ENCODE measurements at places on chromosomes 5 and 9.

- peak; percentile 58 for DNase-seq
Measured at GRCh38 chr5:4700069-4700468, 440.1 kb upstream of the ADAMTS16 start.

DNA sequence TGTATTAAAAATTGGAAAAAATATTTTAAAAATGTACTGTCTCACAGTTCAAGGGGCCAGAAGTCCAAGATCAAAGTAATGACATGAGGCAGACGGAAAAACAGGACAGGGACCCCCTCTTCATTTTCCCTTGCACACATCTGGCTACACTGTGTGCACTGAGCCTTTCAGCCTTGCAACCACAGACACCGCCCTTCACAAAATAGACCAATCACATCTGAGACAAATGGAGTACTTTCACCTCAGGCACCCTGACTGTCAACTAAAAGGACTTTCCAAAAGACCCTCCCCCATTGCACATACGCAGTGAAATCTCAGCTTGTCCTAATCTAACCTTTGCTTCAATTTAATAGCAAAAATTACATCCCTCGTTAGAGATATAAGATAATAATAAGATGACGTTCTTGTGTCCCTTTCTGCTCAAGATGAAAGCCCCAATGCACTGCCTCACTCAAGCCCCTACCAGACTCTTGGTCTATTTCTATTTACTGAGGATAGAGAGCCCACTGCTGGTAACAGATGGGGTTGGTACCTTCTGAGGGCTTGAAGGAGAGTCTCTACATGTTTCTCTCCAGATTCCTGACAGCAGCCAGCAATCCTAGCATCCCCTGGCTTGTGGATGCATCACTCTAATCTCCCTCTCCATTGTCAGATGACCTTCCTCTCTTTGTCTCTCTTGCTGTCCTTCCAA lies 514.8 kb upstream of the ADAMTS16 start:
- peak; percentile 1 for DNase-seq

- peak; percentile 82 for DNase-seq
Measured at GRCh38 chr5:98349251-98349989, 424.0 kb upstream of the RGMB start.

DNA sequence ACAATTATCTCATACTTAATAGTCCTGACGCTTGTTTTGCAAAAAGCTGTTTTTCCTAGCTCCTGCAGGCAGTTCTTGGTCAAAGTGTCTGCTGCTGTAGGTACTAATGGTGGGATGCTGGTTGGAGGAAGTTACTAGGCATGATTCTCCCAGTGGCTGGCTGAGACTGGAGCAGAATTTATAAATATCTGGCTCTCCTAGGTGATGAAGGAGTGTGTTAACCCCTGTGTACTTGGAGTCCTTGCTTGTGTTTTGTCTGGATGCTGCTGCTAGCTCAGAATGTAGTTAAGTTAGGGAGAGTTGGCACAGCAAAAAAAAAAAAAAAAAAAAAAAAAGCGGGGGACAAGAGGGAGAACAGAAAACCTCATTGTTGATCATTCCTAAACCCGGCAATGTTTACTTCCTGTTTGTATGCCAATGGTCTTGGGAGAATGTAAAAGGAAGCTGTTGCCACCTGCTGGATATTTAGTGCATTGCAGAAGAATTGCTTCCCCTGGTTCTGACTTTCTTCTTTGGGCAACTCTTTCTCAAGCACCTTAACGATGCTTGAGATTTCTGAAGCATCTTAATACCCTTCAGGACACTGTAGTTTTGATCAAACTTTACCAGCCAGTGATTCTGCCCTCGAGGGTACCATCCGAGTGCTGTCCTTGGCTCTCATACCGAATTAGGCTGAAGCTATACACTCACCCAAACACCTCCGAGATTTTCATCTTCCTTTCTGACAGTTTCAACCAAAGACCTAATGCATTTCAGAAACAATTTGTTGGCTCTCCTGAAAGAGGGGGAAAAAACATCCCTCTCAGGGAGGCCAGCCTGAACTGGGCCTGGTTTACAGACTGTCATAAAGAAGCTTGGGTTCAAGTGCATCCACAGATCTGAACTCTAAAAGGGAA lies 71.7 kb upstream of the WWC1 start:
- DNase-seq = peak; percentile 85

GRCh38 chr9:37338218-37338617 lies 84.3 kb upstream of the GRHPR start:
- DNase-seq = no peak

DNA sequence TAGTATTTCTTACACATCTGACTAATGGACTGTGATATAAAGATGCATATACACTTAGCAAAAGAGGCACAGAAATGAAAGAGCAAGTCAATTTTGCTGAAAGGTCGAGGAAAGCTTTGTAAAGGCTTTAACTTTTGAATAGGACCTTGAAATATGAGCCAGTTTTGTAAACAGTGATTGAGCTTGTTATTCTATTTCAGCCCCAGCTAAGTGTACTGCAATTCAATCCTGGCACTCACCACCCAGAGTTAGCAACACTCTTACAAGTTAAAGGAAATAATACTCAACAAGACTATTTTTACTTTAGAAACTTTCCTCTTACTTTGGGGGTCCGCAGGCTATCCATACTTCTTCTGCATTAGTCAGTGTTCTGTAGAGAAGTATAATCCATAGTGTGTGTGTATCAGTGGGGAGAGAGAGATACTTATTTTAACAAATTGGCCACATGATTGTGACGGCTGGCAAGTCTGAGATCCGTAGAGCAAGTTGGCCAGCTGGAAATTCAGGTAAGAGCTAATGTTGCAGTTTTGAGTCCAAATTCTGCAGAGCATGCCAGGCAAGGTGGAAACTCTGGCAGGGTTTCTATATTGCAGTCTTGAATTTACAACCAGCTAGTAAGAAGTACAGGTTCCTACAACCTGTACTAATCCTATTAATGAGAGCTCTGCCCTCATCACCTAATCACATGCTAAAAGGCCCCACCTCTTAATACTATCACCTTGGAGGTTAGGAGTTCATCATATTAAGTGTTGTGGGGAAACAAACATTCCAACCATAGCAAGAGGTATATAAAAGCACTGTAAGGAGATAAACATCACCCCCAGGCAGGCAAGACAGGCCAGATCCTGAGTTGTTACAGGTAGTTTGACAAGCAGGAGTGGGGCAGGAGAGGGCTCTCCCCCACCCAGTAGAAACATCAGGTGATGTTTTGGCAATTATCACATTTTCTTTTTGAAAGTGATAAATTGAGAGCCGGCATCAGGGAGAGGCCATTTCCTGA lies 33.6 kb downstream of the IL7R start:
- no peak for DNase-seq

DNA sequence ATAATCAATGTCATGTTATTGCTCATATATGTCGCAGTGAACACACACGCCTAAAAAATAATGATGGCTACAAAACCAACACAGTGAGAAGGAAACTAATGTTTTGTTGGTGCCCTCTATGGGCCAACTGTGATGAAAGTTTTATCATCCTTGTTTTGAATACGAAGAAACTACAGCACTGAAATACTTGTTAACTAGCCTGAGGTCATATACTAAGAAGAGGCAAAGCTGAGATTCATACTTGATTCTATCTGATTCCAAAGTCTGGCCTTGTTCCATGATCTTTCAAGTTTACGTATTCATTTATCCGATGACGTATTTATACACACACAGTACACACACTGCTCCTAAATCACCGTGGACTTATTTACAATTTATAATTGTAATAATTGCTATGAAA lies 16.1 kb upstream of the DRD1 start:
- DNase-seq = peak; percentile 30

DNA sequence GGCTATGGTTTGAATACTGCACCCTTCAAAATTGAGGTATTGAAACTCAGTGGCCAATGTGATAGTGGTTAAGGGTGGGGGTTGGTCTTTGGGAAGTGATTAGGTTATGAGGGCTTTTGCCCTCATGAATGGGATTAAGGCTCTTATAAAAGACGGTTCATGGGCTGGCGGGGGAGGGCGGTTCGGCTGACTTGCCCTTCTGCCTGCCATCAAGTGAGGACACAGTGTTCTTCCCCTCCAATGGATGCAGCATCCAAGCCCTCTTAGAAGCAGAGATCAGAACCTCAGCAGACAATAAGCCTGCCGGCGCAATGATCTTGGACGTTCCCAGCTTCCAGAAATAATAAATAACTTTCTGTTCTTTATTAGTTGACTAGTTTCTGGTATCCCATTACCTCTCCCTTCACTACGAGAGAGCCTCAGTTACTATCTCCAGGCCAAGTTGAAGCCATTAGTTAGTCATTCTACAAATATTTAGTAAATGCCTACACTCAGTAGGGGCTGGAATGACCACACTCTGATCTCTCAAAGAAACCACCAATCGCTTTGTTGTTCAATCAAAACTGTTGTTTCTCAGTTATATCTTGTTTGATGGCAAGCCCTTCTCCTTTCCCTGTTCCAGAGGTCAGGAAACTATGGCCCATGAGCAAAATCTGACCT lies 219.3 kb downstream of the TSSK1B start:
- DNase-seq = no peak

- DNase-seq = no peak
Measured at GRCh38 chr9:14532456-14533115, 160.6 kb downstream of the ZDHHC21 start.

DNA sequence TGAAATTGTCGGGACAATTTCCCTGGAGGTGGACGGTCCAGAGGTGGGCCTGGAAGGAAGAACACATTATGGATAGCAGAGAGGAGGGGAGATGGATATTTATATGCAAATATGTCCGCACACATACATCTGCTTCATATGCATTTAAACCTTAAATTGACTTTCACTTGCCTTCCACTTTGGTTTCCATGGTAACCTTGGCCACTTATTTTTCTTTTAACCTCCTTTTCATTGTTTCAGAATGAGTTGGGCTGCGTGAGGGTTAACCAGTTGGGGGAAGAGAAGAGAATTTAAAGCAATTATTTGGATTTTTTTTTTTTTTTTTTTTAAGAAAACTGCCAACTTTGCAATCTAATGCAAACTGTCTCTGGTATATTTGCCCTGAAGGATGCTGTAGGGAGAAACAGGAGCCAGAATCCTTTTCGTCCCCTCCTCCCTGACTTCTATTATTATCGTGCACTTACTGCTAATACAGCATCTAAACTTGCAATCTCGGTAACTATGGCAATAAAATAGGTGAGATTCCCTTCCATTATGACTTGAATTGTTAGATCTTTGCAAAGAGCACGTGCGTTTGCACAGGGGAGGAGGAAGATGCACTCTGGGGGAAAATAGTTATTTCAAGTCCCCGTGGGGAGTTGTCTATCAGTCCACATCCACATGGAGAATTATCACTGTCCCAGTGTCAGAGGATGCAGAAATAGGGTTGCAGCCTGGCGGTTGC lies 35.6 kb downstream of the TLR4 start:
- DNase-seq = no peak

DNA sequence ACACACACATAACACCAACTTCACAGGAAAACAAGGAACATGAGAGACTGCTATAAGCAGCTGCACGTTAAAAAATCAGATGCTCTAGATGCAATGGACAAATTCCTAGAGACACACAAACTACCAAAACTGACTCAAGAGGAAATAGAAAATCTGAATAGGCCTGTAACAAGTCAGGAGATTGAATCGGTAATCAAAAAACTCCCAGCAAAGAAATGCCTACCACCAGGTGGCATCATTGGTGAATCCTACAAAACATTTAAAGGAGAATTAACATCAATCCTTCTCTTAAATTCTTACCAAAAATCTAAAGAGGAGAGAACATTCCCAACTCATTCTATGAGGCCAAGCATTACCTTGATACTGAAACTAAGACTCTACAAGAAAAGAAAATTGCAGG lies 54.9 kb downstream of the NDST1 start:
- DNase-seq = peak; percentile 68

GRCh38 chr5:176181271-176181855 lies 56.9 kb upstream of the SIMC1 start:
- DNase-seq = no peak

DNA sequence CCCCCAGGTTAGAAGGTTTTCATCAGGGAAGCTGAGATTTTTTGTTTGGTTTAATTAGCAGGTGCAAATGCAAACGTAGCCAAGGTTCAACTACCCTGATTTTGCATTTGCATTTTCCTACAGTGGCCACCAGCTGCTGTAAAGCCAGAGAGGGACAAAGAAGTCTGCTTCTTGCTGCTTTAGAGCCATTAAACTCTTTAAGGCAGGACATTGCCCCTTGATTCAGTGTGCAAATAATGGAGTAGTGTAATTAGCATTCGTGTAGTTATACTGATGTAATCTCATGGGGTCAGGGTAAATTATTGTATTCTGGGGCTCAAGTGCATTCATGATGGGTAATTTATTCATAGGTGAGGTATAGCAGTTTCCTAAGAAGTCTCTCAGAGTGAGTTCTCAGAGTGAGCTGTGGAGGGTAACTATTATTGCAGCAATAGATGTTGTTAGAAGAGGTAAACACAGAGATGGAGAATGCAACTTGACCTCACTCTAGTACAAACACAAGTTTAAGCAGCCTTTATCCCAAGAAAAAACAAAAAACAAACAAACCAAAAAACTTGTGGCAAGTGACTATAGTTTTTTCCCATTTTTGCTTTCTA lies 526.5 kb downstream of the KIF4B start:
- no peak for DNase-seq

GRCh38 chr5:171074747-171075146 lies 212.9 kb downstream of the RANBP17 start:
- DNase-seq = no peak

GRCh38 chr5:66818935-66819328 lies 222.7 kb downstream of the MAST4 start:
- DNase-seq = no peak

Data from RKO (cell line).